Stimulated activated CD8-positive, alpha-beta memory T cell treated with anti-CD3 and anti-CD28 coated beads, Interleukin-4, amount 100 ng/mL, for 1 hour (primary cell): ENCODE measurements at places on chromosomes 7 and 10.

- no peak for DNase-seq
Measured at GRCh38 chr10:20040012-20040411, 223.8 kb downstream of the PLXDC2 start.

- no peak for DNase-seq
Measured at GRCh38 chr7:139771001-139771956, 6.5 kb downstream of the HIPK2 start.

- no peak for DNase-seq
Measured at GRCh38 chr10:75016325-75016724, 95.1 kb upstream of the SAMD8 start.

DNA sequence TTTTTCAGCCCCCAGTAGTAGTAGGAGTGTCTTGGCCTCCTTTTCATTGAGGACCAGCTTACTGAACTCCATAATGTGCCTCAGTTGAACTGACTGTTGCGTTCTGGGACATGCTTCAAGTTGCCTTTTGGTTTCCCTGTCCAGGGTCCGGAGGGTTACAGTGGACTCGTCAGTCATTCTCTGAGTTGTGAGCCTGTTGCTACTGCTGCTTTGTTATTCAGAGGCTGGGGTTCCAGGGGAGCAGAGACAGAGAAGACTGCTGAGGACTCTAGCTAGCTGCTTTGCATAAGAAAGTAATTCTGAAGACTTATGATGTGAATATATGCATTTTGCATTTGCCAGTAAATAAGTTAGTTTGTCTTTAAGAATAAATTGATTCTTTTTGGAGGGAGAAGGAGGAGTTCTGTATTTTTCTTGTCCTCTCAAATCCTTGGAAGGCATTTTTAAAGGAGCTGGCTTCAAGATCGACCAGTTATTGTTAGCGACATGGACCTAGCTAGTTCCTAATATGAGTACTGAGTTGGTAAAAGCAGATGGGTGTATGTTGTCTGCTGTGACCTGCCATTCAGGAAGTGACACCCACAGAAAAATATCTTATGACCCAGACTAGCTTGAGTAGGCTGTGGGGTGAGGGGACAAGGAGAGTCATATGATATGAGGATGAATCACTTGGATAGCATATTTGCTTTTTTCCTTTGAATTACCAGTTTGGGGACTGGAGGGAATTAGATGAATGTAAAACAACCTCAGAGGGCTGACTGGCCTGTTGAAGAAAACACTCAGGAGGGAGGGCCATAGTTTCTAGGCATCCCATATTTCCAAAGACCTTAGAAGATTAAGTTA, 8.3 kb downstream of the PI4K2A start:
- DNase-seq, result peak; percentile 5

GRCh38 chr10:123883673-123884320, 7.8 kb downstream of the CPXM2 start:
- DNase-seq, result no peak

DNA sequence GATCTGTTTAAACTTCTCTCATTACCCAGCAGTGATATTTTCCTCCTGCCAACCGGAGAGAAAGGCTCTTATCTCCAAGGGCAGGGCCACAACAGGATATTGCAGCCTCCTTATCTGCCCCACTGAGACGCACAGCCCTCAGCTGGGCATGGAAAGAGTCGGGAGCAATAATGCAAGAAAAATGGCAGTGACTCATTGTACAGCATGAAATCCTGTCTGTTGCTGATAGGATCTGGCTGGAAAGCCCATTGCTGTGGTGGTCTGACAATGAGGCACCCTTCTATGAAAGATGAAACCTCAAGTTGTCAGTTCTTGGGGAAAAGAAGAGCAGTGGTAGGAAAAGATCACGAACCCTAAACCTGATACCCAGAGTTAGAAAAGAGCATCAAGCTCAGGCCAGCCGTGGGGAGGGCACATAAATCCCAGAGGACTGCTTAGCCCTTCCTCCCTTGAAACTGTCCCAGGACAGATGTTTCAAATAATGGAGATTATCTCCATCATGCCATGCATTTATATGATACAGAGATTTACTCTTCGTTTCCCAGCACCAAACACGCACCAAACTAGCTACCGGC, 47.0 kb upstream of the FIGNL1 start:
- DNase-seq, result no peak

DNA sequence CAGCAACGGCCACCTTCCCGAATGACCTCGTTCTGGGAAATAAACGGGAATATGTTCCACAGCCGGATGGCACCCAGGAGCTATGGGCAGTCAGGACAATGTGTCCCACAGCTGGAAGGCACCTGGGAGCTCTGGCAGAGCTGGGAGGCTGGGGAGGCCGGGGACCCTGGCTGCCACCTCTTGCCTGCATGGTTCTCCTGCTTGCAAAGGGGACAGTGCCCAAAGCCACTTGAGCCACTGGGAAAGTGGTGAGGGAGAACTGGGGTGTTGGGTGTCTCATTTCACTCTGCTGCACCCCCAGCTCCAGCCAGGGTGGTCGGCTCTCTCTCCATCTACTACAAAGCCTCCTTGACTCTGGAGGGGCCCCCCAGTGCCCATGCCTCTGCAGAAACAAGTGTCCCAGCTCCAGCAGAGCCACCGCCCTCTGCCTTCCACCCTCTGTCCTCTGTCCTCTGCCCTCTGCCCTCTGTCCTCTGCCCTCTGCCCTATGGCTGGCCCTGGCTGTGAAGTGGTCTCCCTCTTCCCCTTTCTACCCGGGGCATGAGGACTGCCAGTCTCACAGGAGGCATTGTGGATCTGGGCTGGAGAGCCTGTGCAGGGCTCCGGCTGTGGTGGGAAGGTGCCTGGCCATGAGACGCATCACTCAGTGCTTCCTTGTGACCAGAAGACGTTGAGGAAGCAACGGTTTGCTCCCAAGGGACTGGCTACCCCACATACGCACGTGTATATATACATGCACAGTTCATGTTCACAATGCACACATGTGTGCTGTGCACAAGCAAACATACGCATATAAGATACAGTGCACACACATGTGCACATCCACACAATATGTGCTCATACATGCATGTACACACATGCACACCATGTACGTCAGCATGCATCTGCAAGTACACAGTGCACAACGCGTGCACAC, 21.5 kb upstream of the INPP5A start:
- DNase-seq, result no peak

DNA sequence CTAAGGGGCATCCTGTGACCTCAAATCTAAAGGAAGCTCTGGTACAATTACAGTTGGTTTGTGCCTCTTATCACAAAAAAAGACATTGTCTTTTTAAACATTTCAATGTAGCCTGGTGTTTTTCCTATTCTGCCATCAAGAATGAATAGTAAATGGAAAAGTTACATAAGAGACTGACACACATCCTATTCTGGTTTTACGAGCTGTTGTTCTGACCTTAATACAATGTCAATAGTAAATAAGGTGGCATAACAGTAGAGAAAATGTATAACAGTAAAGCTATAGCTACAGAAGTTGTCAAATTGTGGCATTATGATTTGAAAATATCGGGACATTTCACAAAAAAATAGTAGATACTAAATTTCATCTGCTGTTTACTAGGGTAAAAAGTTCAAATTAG, 88.4 kb downstream of the NT5C2 start:
- no peak for DNase-seq

DNA sequence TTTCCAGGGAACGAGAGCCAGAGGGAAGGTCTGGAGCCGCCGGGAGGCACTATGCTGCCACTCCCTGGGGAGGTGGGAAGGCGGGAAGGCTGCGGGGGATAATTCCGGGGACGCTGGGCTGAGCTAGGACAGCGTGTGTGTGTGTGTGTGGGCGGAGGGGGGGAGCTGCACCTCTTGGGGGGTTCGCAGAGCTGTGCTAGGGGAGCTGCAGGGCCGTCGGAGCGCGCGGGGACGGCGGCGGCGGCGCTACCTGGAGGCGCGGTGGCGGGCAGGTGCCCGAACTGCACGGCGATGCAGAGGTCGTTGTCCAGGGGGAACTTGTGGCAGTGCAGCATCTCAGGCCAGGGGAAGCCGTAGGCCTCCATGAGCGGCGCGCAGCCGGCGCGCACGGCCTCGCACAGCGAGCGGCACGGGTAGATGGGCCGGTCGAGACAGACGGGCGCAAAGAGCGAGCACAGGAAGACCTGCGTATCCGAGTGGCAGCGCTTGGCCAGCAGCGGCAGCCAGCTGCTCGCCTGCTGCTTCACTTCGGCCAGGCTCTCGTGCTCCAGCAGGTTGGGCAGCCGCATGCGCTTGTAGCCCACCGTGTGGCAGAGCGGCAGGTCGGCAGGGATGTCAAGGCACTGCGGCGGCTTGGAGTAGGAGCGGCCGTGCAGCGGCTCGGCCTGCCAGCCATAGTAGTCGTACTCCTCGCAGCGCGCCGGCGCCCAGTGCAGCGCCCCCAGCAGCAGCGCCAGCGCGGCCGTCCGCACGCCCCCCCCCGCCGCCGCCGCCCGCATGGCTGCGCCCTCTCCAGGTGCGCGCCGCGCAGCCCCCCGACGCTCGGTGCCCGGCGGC, 526 bp downstream of the SFRP5 start:
- no peak for DNase-seq

GRCh38 chr10:45064998-45065397, 64.3 kb downstream of the ZNF22 start:
- DNase-seq, result no peak

- DNase-seq, result no peak
Measured at GRCh38 chr7:40799-41750, 151.3 kb upstream of the FAM20C start.

DNA sequence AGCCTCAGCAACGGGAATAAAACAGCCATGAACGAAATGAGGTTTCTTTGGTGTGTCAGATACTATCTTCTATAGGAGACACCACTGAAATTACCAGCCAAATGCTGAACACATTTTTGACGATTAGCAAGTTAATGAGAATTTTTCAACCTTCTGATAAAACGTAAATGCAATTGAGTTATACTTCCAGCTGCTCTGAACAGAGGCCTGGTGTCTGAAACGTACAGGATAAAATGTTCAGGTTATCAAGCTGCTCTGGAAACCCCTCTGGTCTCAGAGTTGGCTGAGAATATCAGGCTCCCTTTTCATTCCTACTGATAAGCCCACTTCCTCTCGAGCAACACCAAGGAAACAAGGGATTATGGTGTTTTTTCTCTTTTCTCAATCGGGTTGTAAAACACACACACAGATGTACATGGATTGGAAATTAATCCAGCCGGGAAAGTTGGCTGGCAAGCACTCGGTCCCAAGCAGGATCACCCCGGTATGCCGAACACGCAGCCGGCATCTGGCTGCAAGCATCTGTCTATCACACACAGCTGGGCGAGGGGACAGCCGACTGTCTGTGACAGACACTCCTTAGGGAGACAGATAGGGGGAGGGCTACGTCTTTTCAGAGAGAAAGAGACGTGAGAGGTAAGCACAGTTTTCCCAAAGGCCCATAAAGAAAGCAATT, 171.8 kb downstream of the PRKAG2 start:
- DNase-seq, result no peak

GRCh38 chr7:93515144-93515543, 59.4 kb downstream of the CALCR start:
- DNase-seq, result no peak

DNA sequence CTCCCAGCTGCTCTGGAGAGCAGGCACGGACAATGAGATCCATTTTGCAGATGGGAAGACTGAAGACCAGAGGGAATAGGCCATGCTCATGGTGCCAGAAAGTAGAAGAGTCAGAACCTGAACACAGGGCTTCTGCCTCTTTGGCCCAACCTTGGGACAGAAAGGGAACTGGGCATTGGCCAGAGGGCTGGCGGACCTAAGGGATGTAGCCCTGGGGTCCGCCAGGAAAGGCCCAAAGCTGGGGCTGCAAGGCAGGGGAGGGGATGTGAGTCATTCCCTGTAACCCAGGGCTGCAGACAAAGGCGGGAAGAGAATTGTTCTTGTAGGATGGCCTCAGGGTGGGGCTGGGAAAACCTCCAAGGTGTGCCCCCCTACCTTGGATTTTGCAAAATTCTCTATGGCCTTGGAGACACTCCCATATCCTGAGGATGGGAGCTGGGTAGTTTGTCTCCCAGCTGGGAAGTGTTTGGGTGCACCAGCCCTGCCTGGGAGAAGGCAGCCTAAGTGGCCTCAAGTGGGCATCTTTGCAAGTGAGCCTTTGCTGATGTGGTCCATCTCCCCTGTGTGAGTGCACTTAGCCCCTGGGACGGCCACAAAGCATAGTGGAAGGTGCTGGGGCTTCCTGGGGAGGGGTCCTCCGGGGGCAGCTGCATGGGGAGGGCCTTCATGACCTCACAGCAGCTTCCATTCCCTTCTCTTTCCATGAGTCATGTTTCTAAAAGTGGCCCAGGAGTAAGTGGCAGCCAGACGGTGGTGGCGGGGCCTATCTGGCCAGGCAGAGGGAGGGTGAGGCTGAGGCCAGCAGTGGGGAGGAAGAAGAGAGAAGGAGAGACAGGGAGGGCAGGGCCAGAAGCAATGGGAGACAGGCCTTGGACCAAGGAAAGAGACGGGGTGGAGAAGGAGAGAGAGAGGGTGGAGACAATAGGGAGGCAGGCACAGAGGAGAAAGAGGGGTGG, 9.2 kb downstream of the AQP1 start:
- no peak for DNase-seq

- DNase-seq, result no peak
Measured at GRCh38 chr10:11454160-11454559, 157.3 kb downstream of the USP6NL start.

GRCh38 chr7:4775848-4776623, 613 bp downstream of the AP5Z1 start:
- peak; percentile 26 for DNase-seq

GRCh38 chr7:99385564-99385963, 11.0 kb downstream of the ARPC1B start:
- no peak for DNase-seq

GRCh38 chr7:49112222-49112621, 187.9 kb downstream of the CDC14C start:
- no peak for DNase-seq

DNA sequence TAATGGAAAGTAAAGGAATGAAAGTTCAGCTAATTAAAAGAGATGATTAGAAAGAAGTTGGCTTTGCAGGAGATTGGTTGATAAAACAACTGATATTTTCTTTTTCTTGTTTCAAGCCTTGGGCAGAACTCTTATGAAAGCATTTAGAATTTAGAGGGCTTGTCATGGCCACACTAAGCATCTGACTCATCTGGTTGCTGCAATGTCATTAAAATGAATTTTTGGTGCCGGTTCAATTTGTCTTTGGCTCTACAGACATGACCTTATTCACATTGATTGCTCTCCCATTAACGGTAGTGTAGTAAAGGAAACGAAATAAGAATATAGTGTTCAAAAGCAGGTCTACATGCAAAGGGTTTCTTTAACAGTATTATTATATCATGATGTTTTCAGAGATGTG, 1012.4 kb upstream of the C7orf33 start:
- DNase-seq, result no peak

DNA sequence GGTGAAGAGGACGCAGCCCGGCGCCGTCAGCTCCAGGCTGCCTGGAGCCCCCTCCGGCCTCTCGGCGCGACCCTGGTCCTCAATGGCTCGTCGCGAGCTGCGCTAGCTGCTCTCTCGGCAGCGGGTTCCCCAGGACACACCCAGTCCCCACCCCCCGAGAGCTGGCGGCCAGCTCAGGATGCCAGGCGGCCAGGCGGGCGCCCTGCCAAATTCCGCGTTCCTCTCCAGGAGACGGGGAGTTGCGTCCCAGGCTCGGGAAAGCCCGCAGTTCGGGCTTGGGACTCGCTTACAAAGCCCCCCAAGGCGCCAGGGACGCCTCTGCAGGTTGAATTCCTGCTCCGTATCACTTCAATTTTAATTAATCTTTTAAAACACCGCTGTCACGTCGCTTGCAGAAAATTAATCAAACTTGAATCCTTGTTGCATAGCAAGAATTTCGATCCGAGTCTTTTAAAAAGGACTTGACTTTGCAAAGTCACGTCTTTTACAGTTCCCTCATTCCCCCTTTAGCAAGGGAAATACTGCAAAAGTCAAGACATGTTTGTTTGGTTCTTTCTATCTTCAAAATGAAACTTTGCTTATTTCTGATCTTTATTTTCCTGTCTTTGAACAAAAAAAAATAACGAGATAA, 28.2 kb downstream of the SKIDA1 start:
- no peak for DNase-seq

- DNase-seq, result no peak
Measured at GRCh38 chr7:22832401-22832800, 9.8 kb upstream of the TOMM7 start.
